Retinal pigment epithelial cell (primary cell): ENCODE measurements at places on chromosomes 7 and 10.

GRCh38 chr10:69101451-69102095 is 13.7 kb downstream of the SRGN start:
- DNase-seq = no peak

DNA sequence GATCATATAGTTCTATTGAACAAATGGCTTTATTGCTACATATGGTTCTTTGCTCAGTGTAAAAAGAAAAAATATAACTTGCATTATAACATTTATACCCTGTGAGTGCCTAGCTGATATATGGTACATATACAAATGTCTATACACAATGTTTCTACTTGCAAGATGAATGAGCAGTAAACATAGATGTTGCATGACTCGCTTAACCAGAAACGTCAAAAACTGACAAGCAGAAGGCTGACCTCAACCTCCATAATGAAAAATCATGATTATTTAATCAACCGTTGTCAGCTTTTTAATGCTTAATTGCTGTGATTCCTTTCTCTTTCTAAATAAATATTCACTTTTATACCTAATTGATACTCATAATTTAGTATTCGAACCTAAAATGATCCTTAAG is 183.3 kb downstream of the PTN start:
- no peak for DNase-seq

DNA sequence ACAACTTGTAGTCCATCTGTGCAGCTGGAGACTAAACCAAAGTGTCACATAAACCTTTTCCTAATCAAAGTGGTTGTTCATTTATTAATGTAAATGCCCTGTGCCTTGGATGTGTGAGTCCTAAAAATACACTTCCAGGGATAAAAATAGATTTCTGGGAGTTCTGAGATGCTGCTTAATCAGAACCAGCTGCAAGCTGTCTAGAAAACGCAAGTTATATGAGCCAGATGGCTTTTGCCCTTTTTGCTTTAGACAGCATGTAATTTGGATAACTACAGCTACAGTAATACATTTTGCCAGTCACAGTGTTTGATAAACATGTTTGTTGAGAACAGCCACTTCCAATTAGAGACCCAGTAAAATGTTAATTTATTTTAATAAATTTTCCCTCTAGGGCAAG is 185.1 kb upstream of the PRPS1L1 start:
- DNase-seq = no peak

- no peak for DNase-seq
Measured at GRCh38 chr7:122802301-122802751, 83.9 kb downstream of the CADPS2 start.
